ENCODE measurements at places on chromosomes 5 and 9.

- no peak for DNase-seq
Observed at GRCh38 chr5:28714907-28715698, 1676.7 kb upstream of the CDH9 start.

DNA sequence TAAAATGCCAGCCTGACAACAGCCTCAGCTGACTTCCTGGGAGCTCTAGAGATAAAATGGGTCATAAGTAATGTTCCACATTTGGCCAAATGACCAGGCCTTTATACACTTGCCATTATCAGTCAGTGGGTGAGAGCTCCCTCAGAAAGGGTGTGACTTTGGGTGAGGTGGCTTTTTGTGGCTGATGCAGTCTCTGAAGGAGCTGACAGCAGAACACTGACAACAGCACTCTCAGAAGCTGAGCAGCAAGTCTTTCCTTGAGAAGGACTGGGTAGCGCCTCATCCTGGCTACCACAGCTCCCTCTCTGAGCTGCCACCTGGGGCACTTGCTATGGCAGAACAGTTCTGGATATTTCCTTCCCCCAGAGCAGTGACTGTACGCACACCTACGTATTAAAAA is 22.0 kb upstream of the GNAQ start:
- no peak for DNase-seq

DNA sequence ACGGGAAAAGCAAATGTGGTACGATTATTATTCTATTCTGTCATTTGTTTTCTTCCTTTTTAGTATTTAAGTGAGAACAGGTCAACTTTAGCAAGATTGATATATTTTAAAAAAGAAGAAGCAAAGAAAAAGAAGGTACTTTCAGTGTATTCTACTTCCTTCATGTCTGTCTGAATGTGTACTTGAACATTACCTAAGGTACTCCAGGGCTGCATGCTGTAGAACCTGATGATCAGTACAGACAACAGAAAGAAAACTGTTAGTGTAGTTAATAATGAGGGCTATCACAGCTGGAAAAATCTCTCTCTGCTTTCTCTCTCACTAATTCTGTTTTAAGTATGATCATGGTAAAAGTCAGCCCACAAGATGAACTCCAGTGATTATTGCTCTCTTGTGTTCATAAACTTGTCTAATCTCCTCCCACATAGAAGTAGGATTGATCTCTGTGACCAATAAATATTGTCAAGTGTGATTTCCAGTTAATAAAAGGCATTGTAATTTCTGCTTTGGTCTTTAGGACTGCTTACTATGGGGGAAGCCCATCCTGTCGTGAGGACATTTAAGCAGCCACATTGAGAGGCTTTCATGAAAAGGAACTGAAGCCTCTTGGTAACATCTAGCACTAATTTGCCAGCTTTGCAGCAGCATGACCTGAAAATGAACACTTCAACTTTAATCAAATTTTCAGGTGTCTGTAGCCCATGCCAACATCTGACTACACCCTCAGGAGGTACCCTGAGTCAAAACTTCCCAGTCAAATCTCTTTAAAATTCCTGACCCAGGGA is 864.0 kb upstream of the ACO1 start:
- no peak for DNase-seq

GRCh38 chr5:14809369-14810155 is 62.0 kb downstream of the ANKH start:
- DNase-seq = no peak

DNA sequence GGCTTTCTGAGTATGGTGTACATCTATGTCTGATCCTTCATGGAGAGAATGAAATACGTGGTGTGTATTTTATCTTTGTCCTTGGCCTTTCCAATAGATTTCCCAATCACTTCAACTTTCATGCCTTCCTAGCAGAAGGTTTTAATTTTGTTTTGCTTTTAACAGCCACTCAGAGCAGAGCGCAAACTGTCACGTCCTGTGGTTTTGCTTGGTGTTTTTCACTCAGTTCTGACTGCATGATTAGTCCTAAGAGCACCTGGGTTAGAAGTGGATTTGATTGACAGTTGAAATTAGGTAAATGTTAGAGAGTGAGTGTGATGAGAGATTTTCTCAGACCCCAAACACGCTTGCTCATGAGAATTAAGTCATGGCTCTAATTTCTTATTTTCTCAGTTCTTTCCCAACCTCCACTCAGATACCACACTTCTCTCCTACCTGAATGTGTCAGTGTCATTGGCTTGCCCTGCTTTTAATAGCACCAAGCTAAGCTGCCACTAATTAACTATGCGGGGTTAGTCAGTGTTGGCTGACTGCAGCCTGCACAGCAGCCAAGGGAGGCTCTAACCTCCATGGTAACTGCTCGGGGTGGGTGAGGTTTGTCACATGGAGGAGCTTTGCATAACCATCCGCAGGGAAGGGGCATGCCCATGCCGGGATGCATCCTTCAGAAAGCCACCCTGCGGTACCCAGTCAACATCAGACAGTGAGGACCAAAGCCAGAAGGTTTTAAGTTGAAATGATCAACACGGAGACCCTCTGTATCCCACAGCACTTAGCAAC is 173.4 kb downstream of the NR3C1 start:
- peak; percentile 68 for DNase-seq

- no peak for DNase-seq
Observed at GRCh38 chr5:90434116-90434714, 24.7 kb upstream of the CETN3 start.

DNA sequence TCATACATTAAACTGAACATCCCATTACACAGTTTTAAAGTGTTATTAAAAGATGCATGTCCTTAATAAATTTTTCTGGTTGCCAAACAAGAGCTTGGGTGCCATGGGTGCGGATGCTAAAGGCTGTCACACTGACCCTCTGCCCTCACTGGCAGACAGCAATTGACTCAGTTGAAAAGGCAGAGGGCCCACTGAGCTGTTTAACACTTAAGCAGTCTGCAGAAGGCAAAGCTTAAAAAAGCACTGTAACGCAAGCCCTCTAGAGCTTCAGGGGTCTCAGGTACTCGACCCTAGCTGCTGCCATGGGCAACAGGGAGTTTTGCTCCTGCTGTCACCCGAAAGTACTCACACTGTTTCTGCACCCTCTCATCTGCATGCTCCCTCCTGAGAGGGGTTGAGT is 726.4 kb upstream of the TYRP1 start:
- no peak for DNase-seq

- DNase-seq = no peak
Observed at GRCh38 chr5:157390551-157391297, 69.3 kb upstream of the NIPAL4 start.

DNA sequence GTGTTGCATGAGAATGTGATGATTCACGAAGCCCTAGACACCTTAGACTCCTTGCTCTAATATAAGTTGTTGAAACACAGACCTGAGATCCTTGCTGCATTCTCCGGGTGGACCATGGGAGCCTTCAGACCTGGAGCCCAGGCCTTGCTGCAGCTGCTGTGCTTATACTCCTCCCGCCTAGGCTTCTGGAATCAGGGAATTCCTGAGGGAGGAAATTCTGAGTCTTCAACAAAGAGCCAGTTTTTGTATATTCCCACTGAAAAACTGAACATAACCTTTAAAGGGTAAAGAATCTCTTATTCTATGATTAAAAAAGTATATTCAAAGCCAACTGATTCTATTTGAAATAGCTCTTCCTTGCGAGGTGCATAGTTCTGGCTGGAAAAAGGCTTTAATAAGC is 245.1 kb upstream of the ELAVL2 start:
- no peak for DNase-seq

- no peak for DNase-seq
Observed at GRCh38 chr9:70588999-70589398, 174.5 kb upstream of the KLF9 start.

DNA sequence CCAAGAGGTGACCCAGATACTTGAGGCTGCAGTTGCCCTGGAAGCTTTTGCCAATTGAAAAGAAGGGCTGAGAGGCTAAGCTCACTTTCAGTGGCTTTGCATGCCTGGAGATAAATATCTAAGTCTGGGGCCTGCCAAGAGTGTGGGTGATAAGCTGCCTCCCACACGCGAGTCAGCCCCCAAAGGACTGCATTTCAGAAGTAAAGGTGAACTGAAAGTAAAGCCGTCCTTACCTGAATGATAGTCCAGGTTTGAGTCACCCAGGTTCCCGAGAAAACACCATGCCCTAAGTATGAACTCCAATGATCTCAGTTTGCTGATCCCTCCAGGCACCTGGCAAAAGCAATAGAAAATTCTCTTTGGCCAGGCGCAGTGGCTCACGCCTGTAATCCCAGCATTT is 22.5 kb upstream of the N4BP3 start:
- no peak for DNase-seq

- no peak for DNase-seq
Observed at GRCh38 chr5:95956021-95956899, 5.4 kb downstream of the ELL2 start.

GRCh38 chr5:158591301-158591863 is 508.3 kb downstream of the EBF1 start:
- peak; percentile 60 for DNase-seq

DNA sequence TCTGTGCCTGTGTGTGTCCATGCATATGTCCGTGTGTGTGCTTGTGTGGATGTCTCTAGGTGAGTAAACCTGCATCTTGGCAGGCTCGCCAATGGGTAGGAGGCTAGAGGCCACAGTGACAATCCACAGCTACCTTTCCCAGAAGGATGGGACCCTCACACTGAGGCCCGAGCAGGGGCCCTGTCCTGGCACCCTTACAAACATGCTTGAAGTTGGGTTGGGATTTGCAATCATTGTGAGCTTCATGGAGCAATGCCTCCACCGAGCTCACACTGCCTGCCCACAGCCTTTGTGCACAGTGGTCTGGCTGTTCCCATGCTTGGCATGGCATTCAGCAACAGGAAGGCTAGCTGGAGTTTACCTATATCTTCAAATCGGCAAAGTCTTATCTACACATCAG is 311.1 kb upstream of the IRX1 start:
- DNase-seq = no peak

DNA sequence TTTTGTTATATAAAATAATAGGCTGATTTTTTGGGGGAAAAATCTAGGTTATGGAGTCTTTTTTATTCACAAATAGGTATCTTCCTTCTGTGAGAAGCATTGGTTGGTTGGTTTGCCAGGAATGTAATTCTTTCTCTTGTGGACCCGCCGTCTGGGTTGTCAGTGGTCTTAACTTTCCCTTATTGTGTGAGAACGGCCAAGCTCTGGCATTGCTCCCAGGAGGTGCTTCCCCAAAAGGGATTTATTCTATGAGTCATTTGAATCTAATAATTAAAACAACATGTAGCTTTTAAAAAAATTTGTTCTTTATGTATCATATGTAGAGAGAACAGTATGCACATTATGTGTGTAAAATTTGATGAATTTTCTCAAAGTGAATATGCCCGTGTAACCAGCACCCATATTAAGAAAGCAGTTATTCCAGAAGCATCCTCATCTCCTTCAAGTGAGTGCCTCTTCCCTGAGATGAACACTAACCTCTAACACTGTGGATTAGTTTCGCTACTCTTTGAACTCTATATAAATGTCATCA is 114.4 kb downstream of the MAST4 start:
- no peak for DNase-seq

- peak; percentile 45 for DNase-seq
Observed at GRCh38 chr5:159805021-159805420, 111.3 kb upstream of the ADRA1B start.

DNA sequence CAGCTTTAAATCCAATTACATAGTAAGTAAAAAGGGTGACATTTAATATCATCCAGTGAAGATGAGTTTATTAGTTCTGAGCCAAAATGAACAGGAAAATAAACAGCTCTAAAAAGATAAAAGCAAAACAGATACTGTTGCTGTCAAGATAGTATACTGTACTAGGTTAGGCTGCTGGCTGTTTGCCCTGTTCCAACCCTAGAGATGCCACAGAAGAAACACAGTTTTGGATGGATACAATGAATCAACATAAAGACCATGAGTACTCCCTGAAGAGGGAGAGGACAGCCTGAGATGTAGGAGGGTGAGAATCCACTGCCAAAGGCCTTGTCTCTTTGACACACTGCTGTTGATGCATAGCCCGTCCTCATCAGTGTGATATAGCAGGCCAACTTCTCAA is 1302.7 kb downstream of the EFNA5 start:
- no peak for DNase-seq

- no peak for DNase-seq
Observed at GRCh38 chr9:93471124-93471523, 17.7 kb upstream of the FAM120AOS start.

DNA sequence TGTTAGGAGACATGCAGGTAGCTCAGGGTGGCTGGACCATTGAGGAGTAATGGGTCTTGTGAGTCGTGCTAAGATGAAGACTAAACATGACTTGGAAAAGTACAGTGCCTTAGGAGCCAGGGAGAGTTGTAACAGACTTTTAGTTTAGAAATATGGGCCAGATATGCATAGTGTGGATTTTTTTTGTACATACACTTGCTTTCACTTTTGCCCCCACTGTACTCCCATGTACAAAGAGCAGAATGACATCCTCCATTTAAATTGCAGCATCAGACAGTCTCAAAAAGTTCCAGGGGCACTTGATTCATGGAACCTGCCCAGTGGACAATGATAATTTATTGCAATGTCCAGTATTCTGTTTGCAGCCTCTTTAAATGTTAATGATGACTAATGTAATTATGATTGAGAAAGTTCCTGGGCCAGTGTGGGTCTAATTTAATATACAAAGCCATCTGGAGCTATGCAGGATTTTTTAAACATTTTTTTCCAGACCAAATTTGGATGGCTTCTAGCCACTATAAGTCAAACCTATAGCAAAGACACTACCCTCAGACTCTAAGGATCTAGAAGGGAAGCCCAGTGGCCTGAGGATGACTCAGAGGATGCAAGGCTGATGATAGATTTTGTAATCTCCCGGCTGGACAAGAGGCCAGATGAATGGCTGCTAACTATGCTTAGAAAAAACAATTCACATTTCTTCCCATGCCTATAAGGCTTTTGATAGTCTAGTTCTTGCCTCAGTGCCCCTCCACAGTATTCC is 80.1 kb downstream of the TRPC7 start:
- no peak for DNase-seq

DNA sequence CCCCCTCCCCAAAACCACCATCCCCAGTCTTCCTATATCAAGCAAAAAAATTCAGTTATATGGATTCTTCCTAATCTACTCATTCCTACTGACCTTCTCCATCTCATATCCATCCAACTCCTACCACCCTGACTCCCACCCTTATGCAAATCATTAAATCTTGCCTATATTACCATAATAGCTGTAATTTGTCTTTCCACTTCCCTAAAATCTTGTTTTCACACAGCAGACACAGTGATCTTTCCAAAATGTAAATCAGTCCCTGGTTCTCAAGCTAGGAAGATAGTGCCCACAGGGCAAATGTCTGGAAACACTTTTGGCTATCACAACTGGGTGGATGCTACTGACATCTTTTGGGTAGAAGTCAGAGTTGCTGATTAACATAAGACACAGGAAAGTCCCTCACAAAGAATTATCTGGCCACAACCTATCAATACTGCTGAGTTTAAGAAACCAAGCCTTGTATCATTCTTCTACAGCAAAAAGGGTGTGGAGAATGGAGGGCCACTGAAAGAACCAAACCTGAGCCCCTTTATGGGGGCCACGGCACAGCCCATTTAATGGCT is 1.4 kb downstream of the SRA1 start:
- DNase-seq = no peak

GRCh38 chr9:21994556-21995005 is at the start of gene CDKN2B-AS1:
Gene CDKN2B-AS1, plus strand, starts transcription at chr9:21994791.
- DNase-seq = no peak
